ENCODE measurements at places on chromosomes 11 and 22.

DNA sequence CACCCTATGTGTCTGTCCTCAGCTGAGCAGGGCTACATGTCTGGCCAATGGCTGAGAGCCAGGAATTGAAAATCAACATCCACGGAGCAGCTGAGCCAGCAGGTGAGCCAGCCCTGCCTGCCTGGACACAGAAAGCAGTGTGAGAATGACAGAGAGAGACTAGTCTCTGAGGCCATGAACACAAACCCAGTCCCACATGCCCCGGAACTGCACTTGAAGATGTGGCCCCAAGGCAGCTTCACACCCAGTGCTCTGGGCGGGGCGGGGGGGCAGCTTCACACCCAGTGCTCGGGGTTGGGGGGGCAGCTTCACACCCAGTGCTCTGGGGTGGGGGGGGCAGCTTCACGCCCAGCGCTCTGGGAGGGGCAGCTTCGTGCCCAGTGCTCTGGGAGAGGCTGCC, 37.6 kb downstream of the TRMU start:
- no peak for DNase-seq

DNA sequence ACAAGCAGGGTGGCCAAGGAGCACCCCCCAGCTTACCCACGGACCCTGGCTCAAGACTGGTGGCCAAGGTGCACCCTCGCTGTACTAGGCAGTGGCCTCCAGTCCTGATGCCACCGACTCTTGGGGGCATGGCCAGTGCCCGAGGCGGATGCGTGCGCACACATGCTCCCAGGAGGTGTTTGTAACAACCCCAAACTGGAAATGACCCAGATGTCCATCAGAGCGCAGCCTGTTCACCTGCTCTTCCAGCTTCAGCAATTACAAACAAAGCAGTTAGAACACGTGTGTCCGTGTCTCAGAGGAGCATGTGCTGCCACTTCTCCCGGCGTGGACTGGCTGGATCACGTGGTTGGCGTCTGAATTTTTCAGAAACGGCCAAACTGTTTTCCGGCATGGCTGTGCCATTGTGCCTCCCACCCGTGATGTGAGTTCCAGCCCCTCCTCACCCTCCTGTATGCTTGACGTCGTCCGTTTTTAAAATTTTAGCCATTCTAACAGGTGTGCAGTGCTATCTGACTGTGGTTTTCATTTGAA, 7.1 kb upstream of the MUC6 start:
- DNase-seq, result no peak

DNA sequence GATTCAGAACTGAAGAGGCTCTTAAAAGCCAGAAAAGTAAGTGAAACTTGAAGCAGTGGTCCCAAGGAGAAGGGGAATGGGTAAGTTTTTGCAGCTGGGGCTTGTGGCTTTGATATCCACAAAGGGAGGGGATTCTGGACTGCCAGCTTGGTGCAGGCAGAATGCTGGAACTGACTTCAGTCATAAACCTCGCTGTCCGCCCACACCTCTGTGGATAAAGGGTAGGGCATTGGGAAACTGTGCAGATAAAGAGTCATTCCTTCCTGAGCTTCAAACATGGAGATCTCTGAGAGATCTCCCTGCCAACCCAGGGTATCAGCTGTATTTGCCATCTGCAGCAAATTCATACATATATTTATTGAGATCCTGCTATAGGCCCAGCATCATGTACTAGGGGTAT, 124.3 kb upstream of the OR9Q1 start:
- DNase-seq, result no peak

DNA sequence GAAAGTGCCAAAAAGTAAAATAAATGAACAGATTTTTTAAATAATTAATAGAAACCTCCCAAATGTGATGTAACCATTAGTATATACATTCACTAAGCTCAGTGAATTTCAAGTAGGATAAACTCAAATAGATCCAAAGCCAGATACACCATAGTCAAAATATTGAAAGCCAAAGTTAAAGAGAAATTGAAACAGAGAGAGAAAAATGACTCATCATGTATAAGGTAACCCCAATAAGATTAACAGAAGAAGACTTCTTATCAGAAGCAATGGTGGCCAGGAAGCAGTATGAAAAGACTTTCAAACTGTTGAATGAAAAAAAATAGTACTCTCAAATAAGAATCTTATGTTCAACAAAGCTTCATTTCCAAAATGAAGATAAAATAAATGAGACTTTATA, 70.5 kb downstream of the LUZP2 start:
- no peak for DNase-seq

- no peak for DNase-seq
These were observed 397.3 kb downstream of the SHANK2 start for GRCh38 chr11:70854901-70855556.

DNA sequence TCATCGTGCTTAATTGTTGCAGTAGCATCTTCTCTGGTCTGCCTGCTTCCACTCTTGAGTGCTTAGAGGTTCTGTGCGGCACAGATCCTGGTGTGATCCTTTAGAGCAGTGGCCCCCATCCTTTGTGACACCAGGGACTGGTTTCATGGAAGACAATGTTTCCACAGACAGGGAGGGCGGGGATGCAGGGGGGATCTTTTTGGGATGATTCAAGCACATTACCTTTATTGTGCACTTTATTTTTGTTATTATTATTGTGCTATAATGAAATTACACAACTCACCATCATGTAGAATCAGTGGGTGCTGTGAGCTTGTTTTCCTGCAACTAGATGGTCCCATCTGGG, 76.8 kb upstream of the SHANK2 start:
- DNase-seq, result no peak

- no peak for DNase-seq
These were observed 144.9 kb downstream of the MAML2 start for GRCh38 chr11:96197801-96198701.

DNA sequence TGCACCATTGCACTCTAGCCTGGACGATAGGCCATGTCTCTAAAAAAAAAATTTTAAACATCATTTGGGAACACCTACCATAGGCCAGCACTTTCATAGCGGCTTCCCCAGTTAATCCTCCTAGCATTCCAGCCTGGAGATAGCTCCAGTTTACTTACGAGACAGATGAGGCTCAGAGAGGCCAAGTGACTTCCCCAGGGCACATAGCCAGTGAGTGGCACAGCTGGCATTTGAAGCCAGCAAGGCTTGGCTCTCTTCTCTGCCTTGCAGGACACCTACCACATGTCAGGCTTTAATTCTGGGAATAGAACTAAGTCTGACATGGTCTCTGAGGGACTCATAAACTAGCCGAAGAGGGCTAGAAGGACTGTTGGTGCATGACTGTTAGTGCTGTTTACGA, 4.9 kb upstream of the TAGLN start:
- no peak for DNase-seq

GRCh38 chr11:65866509-65867283, 5.9 kb downstream of the EFEMP2 start:
- DNase-seq, result no peak

DNA sequence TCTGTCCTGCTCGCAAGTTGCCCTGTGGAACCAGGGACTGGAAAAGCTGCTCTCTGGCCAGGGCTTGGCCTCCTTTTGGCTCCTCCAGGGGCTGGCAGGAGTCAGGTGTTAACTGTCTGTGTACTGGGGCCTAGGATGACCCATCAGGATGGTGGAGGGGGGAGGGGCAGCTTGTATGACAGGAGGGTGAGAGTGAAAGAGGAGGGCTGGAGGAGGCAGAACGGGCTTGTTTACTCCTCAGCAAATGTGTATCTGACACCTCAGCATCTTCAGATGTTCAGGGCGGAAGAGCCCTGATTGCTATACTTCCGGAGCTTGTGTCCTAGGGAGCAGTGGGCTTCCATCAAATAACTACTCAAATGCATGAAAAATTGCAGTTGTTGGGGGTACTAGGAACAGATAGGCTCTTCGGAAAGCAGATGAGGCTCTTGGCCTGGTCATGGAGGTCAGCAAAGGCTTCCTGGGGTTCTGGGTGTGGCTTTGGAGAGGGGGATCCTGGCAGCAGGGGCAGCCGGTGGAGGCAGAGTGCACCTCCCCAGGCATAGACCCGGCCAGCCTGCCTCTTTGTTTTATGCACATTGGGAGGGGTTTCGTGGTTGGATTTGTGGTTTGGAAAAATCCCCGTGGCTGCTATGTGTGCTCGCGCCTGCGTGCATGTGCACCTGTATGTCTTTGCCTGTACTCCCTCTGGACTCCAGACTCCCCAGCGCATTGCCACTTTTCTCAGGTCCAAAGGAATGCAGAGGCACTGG, 31.2 kb downstream of the CD82 start:
- DNase-seq, result peak; percentile 65

- no peak for DNase-seq
These were observed 310.5 kb downstream of the SWAP70 start for GRCh38 chr11:9974375-9974774.

GRCh38 chr11:19258641-19259230, 18.0 kb upstream of the E2F8 start:
- DNase-seq, result no peak

DNA sequence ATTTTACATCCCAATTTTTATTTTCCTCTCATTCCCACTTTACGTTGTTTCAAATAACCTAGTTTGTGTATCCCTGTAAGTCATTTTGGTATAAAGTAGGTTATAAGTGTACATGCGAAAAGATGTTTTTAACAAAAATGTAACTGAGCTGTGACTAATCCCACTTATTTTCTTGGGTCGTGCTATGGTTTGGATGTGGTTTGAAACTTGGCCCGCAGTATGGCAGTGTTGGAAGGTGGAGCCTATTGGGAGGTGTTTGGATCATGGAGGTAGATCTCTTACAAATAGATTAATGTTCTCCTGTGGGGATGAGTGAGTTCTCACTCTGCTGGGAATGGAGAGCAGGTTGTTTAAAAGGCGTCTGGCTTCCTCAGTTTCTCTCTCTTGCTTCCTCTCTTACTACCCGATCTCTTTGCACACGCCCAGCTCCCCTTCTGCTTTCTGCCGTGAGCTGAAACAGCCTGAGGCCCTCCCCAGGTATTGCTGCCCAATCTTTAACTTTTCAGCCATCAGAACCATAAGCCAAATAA, 7.2 kb downstream of the RPL27A start:
- no peak for DNase-seq

- no peak for DNase-seq
These were observed 62.1 kb upstream of the NUP50 start for GRCh38 chr22:45101515-45102227.

DNA sequence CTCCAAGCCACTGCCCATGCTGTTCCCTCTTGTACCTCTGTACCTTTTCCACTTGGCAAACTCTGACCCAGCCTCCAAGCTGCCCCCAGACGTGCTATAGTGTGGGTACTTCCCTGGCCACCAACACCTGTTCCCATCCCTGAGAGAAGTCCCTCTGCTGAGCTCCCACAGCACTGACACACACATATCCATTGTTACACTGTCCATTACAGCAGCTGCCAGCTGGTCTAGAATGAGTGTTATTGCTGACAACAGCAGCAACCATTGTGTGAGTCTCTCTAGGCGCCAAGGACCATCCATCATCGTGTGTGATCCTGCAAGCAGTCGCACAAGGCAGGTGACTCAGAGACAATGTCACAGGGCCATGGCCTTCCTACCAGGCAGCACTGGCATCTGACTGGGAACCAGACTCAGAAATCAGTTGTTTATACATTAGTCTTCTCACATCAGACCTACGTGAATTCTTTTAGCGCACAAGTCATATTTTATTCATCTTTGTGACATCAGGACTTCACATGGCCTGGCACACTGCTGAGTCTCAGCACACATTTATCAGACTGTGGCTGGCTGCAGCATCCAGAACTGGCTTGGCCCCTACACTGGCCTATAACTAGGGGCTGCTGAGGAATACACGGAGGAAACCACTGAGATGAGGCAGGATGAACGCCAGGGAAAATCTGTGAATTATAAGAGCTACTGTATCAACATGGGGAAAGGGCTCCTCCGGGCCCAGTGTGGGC, 56.4 kb downstream of the SGSM3 start:
- no peak for DNase-seq
